ENCODE measurements at places on chromosomes 1 and 21.

DNA sequence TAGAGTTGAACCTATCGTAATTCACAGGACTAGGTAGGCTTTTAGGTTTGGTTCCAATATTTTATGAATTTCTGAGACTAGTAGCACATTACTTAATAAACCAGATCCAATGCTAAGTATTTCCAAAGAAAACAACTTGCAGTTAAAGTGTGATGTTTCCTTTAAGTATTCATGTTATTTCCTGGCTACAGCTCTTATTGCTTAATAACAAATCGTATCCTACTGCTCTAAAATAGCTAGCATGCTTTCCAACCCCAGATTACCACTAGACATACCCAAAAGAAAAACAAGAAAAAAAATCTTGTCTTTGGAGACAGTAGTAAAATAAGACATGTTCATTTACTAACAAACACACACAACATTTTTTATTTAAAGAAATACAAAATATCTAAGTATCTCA is 898 bp downstream of the KRTAP27-1 start:
- DNase-seq: no peak

GRCh38 chr1:98468111-98468717 is 193.3 kb upstream of the SNX7 start:
- DNase-seq: no peak

- no peak for DNase-seq
Observed at GRCh38 chr1:168146626-168147025, 9.9 kb upstream of the GPR161 start.

- no peak for DNase-seq
Observed at GRCh38 chr1:14677292-14677971, 78.9 kb downstream of the KAZN start.

- peak; percentile 89 for DNase-seq
Observed at GRCh38 chr1:170670802-170671628, 7.1 kb downstream of the PRRX1 start.

DNA sequence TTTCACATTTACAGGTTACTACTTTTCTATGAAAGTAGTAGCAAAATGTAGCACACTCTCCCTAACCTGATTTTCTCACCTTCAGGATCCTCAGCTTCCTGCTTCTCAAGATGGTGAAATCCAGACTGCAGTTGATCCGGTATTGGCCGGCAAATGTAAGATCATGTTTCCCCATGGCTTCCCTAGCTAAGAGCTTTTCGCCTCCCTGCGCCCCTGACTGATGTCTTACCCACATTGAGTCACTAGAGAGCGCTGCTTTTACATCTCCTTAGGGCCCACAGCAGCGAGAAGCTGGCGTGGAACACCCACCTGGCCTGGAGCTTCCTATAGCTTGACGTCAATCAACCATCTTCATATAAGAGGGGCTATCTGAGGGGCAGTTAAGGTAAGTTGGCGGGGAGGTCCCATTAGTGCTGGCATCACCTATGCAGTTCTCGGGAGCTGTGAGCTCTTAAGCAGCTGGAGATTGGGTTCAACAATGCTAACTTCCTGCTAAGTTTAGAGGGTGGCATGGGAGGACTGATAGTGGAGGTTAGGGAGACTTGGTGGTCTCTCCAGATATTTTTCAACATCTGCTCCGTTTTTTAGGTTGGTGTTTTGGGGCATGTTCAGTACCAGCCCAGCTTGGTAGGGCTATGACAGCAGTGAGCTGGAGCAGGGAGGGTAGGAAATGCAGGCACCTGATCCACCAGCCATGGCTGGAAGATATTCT is 5.5 kb downstream of the PTPN7 start:
- DNase-seq: peak; percentile 53

DNA sequence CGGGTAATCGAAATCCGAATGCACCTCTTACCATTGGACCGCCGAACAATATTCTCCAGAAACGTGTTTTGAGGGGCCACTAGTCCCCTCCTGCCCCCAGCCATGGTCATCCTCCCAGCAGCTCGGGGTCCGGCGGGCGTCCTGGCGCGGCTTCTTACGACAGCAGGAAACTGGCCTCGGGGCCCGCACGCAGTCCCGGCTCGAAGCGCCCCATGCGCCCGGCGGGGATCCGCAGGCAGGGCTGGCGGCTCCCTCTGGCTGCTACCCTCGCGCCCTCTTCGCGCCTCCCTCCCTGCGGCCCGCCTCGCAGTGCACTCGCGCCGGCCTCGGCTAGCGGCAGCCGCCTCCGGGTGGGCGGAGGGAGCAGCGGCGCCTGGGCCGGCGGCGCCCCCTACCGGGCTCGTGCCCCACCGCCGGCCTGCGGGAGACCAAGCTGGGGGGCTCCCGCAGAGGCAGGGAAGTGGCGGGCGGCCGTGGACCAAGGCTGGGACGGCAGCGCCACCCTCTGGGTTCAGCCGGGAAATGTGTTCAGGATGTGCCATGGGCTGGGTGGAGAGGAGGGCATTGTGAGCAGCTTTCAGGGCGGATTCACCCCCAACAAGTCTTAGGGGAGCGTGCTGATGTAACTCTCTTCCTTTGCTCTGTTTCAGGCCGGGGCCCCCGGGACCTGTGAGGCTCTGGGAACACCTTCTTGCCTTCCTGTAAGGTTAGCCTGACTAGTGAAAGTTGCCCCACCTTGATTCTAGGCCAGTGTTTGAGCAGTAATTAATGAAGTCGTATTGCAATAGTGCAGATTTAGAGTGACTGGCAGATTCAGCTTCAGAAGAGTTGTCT is at the start of gene KCNH1:
Gene KCNH1, minus strand, starts transcription at position 313 of the 834 bp plus-strand sequence. Its CDS starts 203 bp downstream, at position 110.
- DNase-seq: peak; percentile 87

GRCh38 chr21:44299085-44299457 is 782 bp upstream of the PFKL start:
- no peak for DNase-seq

GRCh38 chr1:186715887-186716809 is 35.9 kb upstream of the PTGS2 start:
- DNase-seq: no peak

DNA sequence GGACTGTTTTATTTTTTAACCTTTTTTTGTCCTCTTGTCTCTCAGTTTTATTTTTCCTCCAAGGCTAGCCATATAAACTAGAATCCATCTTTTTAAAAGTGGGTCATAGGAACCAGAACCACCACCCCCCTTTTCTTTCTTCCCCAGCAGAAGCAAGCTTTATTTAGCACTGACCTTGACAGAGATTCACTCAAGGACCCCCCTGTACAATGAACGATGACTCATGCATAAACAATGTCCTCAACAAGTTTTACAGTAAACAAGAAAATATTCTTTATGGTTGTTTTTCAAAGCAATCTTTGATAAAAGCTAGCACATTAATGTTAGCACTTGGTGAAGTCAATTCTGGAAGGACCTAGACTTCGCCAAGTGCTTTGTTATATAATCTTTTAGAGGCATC is 14.1 kb downstream of the PKN2 start:
- DNase-seq: no peak

DNA sequence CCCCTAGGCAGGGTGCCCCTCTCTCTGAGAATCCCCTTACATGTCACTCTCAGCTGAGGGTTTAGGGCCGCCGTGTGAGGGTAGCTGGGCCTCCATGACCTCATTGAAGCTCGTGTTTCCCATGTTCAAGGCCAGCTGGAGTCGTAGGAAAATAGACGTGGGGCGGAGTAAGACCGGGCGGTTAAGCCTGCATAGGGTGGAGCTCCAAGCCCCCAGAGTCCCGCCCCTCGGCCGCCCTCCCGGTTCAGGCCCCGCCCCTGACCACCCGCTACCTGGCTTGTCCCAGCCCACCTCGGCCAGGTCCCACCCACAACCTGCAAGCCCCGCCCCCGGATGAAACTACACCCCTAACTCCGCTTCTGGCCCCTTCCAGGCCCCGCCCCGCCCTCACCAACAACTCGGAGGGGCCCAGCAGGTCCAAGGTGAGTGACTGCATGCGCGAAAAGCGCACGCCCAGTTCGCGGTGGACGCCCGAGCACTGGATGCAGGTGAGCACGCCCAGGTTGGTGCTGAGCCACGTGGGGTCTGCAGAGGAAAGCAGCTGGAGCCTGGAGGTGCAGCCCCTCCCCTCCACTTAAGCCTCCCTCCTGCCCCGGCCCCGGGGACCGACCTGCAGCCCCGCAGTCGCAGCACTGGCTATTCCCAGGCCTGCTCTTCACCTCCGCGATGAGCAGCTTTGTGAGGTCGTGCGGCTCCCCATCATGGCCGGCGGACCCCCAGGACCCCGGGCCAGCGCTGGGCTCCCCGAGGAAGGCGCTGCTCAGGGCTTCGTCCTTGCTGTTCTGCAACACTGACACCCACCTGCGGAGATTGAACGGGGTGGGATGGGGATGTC is 12.2 kb upstream of the TCEA3 start:
- no peak for DNase-seq

DNA sequence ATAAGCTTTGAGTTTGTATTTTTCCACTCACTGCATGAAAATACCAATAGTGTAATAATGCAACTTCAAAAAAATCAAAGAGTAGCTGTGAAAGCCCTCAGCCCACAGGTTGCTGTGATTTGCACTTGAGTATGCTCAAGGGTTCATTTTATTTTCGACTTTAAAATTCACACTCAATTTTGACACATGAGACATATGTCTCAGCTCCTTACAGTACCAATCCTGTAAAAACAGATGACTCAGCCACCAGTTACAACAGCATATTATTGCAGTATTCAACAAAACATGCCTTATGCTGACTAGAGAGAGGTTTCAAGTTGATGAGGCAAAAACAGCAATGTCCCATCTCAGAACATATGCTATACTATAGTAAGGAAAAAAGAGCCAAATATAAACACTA is 66.1 kb downstream of the CYYR1 start:
- DNase-seq: no peak

GRCh38 chr21:39144191-39144590 is 39.1 kb downstream of the PSMG1 start:
- DNase-seq: no peak

- DNase-seq: no peak
Observed at GRCh38 chr1:189027512-189027911, 1450.2 kb downstream of the BRINP3 start.

GRCh38 chr21:43637530-43638158 is 21.6 kb downstream of the HSF2BP start:
- no peak for DNase-seq
